ENCODE measurements at places on chromosomes 1 and 21. TPM values are rescaled to one million over a fixed set of nuclear protein-coding genes. Genes with fewer than 3 reads are reported as not detected.

The OR10Z1 gene
- not detected for total RNA-seq

The NTRK1 gene
- not detected for total RNA-seq

The KRTAP6-2 gene
- total RNA-seq, result not detected

The S100A9 gene
- total RNA-seq, result 12.1 TPM

The AGL gene
- total RNA-seq, result 15.9 TPM

The ZNF683 gene
- not detected for total RNA-seq

The NCF2 gene
- 2.3 TPM for total RNA-seq

The GJA8 gene
- total RNA-seq, result not detected
